Activated naive CD4-positive, alpha-beta T cell treated with anti-CD3 and anti-CD28 coated beads, Interleukin-2, amount 10 ng/mL, durations not matched to agents 7 days and 5 days (primary cell): ENCODE measurements at places on chromosomes 6 and 20.
A peak's percentile ranks its signal among the peaks of the same experiment; 100 is the strongest.

GRCh38 chr6:144075187-144075586 lies 20.2 kb downstream of the SF3B5 start:
- DNase-seq: no peak

DNA sequence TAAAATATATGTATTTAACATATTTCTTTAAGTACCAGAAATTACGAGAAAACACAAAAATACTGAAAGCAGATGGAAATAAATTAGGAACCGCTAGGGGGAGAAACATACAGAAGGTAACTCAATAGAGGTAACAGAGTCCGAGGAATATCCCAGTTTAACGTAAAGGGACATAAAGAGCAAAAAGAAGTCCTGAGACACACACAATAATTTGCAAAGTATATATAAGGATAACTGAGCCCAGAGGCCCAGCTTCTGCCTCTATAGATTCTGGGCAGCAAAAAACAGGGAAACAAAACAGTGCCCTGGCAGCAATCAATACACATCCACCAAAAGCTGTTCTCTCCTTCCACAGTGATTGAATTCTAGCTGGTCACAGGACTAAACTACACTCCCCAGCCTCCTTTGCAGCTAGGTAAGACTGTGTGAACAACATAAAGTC lies 15.1 kb downstream of the TBC1D32 start:
- DNase-seq: no peak

DNA sequence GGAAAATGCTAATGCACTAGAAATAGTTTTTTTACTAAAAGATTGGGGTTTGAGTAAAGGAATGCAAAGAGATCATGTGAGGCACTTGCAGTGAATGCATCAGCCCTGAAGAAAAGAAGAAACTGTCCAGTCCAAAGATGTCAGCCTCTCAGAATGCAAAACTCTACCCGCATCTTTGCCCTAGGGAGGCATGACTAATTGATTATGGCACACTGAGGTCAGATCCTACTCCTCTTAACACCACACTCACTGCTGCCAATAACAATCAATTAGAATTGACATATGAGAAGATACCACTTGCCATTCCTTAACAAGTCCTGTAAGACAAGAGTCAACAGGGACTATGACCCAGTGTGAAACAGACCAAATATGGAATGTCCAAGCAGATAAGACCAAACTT lies 262.3 kb upstream of the PLN start:
- DNase-seq: no peak

DNA sequence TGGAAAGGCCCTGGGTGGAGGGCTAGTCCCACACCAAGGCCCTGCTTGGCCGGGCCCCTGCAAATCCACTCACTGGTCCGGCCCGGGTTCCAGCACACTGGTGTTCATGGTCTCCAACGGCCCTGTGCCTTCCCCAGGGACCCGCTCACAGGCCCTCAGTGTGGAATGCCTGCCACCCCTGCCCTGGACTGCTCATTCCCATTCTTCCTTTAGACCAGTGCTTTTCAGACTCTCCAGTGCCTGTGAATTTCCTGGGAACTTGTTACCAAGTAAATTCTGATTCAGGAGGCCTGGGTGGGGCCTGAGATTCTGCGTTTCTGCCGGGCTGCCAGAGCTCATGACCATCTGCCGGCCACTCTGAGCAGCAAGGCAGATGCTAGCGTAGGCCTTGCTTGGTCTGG lies 5.7 kb upstream of the PXDC1 start:
- DNase-seq: no peak

GRCh38 chr6:134183844-134184243 lies 131.4 kb upstream of the SLC2A12 start:
- DNase-seq: no peak

- DNase-seq: peak; percentile 39
Measured at GRCh38 chr6:137949686-137950390, 82.8 kb downstream of the TNFAIP3 start.
